ENCODE measurements at places on chromosomes 6 and 20. TPM values are rescaled to one million over a fixed set of nuclear protein-coding genes. Genes with fewer than 3 reads are reported as not detected.

DNA sequence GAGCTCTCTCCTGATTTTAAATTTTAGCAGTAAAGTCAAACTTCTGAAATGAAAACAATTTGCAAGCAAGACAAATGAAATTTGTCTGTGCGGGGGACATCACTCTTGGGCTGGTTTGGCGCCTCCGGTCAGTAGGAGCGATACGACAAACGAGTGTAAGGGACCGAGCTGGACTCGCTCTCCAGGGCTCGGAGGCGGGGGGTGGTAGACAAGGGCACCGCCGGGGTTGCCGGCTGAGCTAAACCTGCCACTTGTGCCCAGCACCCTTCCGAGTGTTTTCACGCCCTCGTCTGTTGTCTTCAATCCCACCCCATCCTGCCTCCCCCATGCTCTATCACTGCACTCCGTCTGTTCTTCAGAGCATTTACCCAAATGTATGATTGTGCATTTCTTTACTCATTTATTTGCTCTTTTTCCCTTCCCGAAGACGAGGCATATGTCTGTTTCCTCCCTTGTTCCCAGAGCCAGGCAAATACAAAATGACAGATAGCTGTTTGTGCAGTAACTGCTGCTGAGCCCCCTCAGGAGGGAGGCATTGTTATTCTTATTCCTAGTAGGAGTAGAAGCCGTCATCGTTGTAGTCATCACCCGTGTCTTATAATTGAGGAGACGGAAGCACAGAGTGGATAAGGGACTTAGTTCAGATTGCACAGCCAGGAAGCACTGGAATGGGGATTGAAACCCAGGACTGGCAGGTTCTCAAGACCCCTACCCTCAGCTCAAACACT lies 62.8 kb upstream of the APCDD1L start:
- no peak for DNase-seq

DNA sequence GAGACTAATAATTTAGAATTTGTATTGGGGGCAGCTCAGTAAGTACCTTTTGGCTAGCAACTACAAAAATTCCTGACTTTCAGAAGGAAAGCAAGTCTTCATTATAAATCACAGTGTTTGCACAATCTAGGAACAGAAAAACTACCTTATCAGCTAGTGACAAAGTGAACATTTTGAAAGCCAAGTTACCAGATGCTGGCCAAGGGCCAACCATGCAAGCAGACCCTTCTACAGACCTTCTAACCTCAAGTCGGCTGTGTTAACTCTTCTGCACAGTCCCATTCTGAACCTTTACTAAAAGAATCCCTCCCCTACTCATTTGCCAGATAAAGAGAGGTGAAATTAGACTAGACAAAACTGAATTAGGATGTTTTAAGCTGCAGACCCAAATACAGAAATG lies 341.9 kb downstream of the COL12A1 start:
- DNase-seq, result no peak

GRCh38 chr20:62487561-62488354 lies 12.0 kb upstream of the GATA5 start:
- DNase-seq, result no peak

DNA sequence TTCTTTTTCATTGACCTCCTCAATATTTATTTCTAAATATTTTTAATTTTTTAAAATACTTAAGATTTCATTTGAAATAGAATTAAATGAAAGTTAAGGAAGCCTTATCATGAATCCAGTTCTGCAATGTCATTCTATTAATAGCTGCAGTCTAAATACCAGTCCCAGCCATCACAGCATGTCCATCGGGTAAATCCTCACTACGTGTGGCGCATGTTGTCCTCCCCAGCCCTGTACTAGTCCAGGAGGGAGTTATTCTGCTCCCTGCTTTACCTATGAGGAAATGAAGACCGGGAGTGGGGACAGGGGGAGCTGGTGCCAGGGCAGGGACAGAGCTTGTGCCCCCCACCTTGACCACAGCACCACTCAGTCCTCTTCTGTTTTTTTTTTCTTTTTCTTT lies 125.1 kb upstream of the QKI start:
- no peak for DNase-seq

DNA sequence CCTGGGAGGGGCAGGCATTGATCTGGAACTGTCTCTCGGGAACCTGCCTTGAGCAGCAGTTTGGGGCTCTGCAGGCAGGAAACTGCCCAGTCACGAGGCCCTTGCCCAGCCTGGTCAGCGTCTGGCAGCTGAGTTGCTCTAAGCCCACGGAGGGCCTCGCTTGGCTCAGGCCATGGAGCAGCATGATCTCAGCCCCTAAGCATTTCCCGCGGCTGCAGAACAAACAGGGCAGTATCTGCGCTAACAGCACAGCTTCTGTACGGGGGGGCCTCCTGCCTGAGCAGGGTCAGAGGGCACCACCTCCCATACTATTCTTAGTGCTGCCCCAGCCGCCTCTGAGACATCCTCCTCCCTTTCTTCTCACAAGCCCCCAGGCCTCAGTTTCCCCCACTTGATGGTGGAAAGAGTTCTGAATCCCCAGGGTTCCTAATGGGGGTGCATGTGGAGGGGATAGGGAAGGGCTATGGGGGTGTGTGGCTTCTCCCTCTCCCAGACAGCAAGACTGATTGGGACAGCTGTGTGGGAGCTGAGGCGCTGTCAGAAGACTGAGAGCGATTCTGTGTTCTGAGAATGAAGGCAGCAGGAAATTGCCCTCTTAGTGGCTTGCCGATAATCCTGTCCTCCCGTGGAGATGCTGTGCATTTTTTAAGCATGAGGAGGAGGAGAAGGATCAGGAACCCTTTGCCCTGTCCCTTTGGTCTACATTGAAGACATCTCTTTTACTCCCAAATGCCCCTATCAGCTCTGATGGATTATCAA lies 46.4 kb downstream of the MOCS1 start:
- no peak for DNase-seq

DNA sequence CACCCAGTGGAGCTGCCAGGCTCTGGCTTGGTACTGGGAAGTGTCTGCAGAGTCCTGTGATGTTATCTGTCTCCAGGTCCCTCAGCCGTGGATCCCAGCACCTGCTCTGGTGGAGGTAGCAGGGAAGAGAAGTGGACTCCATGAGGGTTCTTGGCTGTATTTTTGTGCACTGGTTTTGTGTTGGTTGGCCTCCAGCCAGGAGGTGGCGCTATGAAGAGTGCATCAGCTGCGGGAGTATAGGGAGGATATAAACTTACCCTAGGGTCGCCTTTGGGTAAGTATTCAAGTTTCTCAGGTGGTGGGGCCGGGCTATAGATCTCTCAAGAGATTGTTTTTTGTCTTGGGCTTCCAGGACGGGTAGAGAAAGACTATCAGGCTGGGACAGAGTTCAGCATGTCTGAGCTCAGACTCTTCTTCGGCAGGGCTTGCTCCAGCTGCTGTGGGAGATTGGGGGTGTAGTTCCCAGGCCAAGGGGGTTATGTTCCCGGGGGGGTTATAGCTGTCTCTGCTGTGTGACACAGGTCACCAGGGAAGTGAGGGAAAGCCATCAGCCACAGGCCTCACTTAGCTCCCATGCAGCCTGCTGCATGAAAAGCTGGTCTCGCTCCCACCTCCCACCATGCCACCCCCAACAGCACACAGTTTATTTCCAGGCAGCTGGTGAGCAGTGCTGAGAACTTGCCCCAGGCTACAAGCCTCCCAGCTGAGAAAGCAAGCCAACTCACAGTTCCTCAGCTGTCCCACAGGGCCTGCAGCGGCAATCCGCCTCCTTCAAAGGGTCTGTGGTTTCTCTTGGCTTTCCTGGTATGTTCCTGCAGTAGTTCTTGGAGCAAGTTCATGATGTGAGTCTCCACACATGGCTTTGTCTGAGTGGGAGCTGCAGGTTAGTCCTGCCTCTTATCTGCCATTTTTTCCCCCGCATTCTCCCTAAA lies 115.7 kb downstream of the AIG1 start:
- DNase-seq, result no peak

GRCh38 chr20:8912731-8913130 lies 156.2 kb upstream of the PLCB4 start:
- no peak for DNase-seq

GRCh38 chr6:70051197-70052124 lies 185.1 kb downstream of the COL19A1 start:
- DNase-seq, result no peak

GRCh38 chr6:152100183-152100618 lies 292.7 kb downstream of the ESR1 start:
- no peak for DNase-seq

DNA sequence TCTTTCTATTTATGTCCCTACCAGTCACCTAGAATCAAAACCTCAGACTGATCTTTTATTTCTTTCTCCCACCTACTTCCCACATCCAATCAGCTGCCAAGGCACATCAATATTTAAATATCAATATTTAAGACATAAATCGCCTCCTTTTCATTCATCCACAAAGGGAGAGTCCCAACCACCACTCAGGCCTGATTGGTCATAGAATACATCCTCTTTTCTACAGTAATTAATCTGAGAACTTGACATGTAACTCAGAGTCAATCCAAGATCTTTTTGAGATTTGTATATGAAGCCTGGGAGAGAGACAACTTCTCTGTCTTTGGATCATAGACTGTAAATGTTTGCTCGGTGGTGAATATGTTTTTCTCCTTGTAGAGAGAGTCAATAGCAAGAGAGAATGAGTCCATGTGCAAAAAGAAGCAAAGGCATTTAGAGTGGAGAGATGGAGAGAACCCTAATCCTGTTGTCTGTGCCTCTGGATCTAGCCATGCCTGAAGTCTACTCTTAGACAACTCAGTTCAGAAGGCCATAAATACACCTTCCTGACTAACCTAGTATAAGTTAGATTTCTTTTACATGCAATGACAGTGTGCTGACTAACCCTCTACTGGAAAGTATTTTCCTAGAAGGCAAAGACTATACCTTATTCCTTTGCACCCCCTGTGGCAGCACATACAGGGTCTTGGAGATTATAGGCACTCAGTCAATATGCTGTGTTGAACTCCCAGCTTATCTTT lies 12.1 kb upstream of the NEDD9 start:
- no peak for DNase-seq

DNA sequence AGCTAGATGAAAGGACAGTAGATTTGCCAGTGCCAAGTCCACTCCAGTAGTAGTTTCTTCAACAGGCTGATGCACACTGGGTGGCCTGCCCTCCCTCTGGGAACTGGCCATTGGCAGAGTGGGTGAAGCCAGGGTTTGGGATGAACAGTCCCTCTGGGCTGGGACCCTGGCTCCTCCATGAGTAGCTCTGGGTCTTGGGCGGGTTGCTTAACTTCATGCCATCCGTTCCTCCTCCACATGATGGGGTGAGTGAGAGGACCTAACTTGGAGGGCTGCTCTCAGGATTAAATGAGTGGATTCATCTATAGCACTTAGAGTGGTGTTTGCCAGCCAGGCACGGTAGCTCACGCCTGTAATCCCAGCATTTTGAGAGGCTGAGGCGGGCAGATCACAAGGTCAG lies 47.2 kb downstream of the PLAGL2 start:
- no peak for DNase-seq

DNA sequence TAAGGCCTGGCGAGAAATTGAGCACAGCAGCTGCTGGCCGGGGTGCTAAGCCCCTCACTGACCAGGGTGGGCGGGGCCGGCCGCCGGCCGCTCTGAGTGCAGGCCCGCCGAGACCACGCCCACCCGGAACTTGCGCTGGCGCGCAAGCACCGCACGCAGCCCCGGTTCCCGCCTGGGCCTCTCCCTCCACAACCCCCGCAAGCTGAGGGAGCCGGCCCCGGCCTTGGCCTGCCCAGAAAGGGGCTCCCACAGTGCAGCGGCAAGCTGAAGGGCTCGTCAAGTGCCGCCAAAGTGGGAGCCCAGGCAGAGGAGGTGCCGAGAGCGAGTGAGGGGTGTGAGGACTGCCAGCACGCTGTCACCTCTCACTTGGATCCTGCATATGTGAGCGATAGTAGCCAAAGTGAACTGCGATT lies 251.2 kb downstream of the GJA1 start:
- DNase-seq, result no peak

- no peak for DNase-seq
Observed at GRCh38 chr6:44678252-44678935, 290.9 kb downstream of the CDC5L start.

- no peak for DNase-seq
Observed at GRCh38 chr6:33206864-33207551, 1.3 kb upstream of the RING1 start.

DNA sequence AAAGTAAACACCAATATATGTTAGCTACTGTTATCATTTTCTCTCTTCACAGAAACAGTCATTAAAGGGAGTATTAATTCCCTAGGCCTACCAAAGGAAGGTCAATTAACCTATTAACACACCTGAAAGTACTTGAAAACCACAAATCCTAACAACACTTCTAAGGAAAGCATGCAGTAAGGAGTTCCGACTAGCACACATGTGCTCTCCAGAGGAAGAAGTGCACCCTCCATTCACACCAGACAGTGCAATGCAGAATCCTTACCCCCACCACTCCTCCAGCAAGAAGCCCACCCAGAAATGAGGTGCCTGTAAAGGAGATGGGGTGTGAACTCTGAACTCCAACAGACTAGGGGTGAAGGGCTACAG lies 58.7 kb downstream of the EPB41L2 start:
- DNase-seq, result no peak

- DNase-seq, result peak; percentile 72
Observed at GRCh38 chr6:108782179-108783041, 65.8 kb upstream of the ARMC2 start.

GRCh38 chr20:9928955-9929354 lies 90.1 kb upstream of the PAK5 start:
- no peak for DNase-seq

DNA sequence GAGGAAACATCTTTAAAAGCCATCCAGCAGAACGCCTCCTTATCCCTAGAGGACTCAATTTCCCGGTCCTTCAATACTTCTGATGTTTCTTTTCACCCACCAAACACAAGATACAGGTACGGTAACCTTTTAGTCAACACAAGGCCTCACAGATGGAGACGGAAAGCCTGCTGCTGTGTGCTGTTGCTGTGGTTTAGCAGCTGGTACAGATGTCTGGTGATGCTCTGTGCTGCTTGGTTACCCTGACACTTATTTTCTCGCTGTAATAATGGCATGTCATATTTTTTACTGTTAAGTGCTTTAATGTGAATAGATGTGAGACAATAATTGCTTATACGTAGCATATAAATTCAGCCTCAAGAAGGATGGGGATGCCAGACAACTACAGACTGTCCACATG lies 25.3 kb downstream of the GMDS start:
- no peak for DNase-seq

GRCh38 chr20:22568872-22569344 lies 15.5 kb downstream of the FOXA2 start:
- no peak for DNase-seq

DNA sequence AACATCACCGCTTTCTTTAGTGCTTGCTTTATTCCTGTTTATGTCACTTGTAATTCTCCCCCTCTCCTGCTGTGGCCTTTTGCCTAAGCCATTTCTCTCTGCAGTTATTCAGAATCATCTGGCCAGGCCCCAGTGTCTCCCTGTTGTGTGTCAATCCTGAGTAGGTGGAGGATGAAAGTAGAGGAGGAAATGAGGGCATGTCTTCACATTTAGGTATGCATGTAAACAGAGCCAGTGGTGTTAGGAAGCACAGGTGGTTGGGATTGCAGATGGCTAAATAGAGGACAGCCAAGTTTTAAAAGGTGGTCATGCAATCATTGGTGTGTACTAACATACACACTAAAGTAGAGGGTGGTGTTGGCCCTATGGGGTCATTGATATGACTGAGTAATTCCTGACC lies 5.2 kb downstream of the PRSS35 start:
- DNase-seq, result no peak

GRCh38 chr20:33648396-33649004 lies 13.6 kb upstream of the C20orf144 start:
- no peak for DNase-seq

- DNase-seq, result no peak
Observed at GRCh38 chr6:2705256-2705655, 45.5 kb downstream of the MYLK4 start.

SYCP2 gene
- total RNA-seq, result 4.0 TPM

NRM gene
- total RNA-seq, result 6.4 TPM

TSBP1 gene
- total RNA-seq, result not detected

HRH3 gene
- total RNA-seq, result not detected

RIN2 gene
- 0.73 TPM for total RNA-seq

GPX5 gene
- not detected for total RNA-seq

PSORS1C1 gene
- not detected for total RNA-seq
